ENCODE measurements at places on chromosomes 16 and 17. TPM values are rescaled to one million over a fixed set of nuclear protein-coding genes. Genes with fewer than 3 reads are reported as not detected.

DNA sequence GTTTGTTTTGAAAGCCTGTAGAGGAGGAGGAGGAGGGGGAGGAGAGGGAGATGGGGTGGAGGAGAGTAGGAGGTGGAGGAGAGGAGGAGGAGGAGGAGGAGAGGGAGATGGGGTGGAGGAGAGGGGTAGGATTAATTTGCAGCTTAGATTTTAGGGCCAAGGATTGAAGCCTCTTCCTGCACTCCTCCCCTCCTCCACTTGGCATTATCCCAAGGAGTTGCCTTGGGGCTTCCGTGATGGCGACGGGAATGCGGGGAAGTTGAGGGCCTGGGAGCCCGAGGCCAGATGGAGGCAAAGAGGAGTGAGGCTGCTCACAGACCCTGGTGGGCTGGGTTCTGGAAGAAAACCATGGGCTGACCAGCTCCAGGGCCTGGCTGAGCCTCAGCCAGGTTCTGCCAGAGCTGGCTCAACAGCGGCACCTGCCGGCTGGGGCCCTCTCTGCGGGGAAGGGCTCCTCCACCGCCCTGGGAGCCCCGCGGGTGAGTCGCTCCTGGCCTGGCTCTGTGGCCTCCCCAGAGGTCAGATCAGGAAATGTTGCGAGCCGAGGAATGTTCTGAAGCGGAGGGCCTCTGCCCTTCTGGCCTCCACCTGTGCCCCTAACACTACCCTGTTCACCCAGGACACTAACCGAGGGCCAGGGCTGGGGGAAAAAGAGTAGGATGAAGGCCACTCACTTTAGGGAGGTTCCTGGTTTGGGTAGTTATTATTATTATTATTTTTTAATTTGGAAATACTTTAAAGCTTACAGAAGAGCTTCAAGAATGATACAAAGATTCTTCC lies 23.9 kb upstream of the FMNL1 start:
- DNase-seq: peak; percentile 79

GRCh38 chr16:55899857-55900256 lies 24.7 kb upstream of the CES5A start:
- no peak for DNase-seq

- no peak for DNase-seq
These were observed 96.5 kb downstream of the ABCC1 start for GRCh38 chr16:16045879-16046278.

- DNase-seq: no peak
These were observed 3.9 kb downstream of the MEAK7 start for GRCh38 chr16:84500531-84500930.

- no peak for DNase-seq
These were observed 19.4 kb downstream of the CIAPIN1 start for GRCh38 chr16:57427824-57428223.

DNA sequence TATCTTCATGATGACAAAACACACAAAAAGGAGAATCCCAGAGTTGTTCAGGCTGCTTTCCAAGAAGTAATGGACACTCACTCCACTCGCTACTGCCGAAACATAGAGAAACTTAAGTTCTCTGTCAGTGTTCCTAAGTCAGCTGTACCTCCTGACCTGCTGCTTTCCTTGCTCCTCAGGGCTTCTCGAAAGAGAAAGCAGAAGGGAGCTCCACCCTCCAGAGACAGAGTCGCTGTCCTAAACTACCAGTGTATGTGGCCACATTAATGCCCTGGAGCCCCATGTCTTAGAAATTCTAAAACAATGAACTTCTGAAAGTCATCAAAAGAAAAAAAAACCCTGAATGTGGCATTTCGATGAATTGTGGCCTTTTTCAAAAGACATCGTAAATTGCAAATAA lies 390.8 kb upstream of the MON1B start:
- DNase-seq: peak; percentile 29

DNA sequence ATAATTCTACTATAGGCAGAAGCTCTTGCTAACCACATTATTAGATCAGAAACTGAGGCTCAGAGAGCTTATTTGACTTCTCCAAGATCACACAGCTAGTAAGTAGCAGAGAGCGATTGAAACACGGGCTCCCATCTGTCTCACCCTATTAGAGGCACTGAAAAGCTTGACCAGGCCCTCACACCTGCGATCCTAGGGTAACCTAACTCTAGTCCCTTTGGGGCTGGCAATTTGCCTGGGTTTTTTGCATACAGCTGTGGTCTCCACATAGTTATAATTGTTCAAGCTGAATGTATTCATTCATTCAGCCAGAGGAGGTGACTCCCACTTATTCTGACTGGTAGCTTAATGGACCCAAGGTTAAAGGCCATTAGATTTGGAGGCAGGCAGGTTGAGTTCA lies 121.2 kb downstream of the ANKFN1 start:
- no peak for DNase-seq

DNA sequence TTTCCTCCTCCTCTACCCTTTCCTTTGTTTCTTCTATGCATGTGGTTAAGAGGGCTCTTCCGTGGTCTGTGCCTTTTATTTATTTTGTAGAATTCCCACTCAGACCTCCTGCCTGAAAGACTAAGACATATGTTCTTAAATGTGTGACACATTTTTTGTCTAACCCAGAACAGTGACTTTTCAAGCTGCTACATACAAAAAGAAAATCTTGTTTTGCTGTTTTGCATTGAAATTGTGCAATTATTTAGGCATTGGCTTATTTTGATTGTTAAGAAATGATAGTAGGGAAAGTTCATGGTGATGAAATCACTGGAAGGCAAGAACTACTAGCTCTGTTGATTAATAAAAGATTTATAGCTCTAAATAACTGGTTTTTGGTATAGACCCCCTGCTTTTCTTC lies 76.8 kb downstream of the TUBD1 start:
- no peak for DNase-seq

DNA sequence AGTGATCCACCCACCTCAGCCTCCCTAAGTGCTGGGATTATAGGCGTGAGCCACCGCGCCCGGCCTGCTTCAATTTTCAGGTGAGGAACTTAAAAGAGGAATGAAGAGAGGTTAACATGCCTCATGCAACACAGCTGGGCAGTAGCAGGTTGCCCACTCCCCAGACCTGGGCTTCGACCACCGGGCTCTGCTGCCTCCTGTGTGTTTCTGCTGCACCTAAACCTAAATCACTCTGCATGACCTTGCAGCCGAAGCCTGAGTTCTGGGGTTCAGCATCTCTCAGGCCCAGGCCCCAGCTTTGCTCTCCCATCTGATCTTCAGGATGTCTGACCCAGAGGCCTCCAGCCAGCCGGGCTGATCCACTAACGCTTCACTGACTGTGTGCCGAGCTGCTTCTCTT lies 112.6 kb downstream of the OR1D5 start:
- DNase-seq: no peak

DNA sequence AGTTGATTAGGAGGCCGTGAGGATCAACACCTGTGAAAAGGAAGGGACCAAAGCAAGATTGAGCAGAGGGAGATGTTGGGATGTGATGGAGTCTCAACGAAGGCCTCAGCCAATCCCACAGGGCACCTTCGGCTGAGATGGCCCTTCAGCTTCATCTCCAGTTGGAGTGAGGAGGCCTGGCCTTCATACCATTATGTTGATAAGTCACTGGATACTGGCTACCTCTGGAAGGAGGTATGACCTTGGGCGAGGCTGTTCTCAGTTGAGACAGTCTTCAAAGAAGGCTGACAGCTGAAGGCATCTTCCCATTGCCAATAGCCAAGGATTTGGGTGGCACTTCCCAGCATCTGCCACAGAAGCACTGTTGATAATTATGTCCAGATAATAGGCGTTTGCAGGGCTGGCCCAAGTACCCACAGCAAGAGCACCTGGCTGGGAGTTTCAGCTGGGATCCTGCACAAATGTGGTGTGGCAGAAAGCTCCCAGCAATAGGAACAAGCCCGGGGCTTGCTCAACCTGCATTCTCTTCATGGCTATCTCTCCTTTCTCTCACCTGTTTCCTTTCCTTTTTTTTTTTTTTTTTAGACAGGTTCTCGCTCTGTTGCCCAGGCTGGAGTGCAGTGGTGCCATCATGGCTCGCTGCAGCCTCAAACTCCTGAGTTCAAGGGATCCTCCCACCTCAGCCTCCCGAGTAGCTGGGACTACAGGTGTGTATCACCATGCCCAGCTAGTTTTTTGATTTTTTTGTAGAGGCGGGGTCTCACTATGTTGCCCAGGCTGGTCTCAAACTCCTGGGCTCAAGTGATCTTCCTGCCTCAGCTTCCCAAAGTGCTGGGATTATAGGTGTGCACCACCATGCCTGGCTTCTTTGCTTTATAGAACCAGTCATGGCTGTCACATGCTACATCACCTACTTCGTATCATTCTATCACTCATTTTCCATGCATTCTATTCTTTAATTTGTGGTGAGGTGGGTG lies 18.2 kb upstream of the MAP3K14 start:
- DNase-seq: no peak

DNA sequence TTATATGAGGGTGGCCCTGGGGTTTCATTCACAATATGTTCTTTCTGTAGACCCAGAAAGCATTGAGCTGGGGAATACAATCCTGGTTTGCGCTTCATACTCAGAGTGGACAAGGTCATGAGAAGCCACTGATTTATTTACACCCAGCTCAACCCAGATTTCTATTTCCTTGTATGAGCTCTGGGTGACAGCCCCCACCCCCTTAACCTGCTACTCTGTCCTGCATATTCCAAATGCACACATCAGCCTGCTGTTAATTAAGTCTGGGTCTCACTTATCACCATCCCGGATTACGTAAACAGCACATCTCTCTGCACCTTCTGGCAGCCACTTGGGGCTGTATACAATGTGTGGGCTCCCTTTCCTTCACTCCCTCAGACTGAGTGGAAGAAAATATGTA lies 102.4 kb downstream of the DNAH9 start:
- no peak for DNase-seq

DNA sequence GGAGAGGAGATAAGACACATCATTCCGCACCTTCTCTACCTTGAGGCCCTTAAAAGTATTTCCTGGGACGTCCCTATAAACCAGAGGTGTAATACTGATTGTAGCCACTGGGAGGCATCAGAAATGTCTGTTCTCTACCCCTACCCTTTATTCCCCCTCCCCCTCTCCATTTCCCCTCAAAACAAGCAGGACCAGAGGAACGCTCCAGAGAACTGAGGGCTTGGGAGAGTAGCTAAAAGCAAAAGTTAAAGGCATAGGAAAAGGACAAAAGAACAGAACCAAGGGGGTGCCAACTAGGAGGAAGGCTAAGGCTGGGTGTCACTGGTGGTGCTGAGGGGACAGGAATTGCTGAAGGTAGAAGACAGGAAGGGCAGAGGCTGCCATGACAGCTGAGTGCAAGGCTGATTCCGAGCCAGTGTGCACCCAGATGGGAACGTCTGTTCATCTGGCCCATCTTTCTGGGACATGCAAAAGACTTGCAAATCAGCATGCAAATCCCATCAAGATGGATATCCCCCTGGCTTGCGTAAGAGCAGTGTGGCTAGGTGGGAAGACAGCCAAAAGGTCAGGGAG lies 6.7 kb downstream of the CAMTA2 start:
- DNase-seq: peak; percentile 25

The HCRT gene
- total RNA-seq: not detected

The KRT26 gene
- not detected for total RNA-seq

The KRTAP4-4 gene
- not detected for total RNA-seq

The GPR142 gene
- total RNA-seq: not detected

All from H4 (cell line).